ENCODE measurements at places on chromosomes 4 and X.

DNA sequence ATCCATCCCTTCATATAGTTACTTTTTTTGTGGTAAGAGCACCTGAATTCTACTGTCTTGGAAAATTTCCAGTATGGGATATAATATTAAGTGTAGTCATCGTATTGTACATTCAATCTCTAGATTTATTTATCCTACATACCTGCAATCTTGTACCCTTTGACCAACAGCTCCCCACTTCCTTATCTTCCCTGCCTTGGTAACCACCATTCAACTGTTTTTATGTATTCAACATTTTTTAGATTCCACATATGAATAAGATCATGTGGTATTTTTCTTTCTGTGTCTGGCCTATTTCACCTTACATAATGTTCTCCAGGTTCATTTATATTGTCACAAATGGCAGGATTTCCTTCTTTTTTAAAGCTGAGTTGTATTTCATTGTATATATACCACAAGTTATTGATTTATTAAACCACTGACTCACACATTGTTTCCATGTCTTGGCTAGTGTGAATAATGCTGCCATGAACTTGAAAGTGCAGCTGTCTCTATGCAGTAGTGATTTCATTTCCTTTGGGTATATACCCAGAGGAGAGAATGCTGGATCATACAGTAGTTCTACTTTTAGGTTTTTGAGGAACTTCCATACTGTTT, 572.5 kb downstream of the MAGEB5 start:
- DNase-seq: no peak

DNA sequence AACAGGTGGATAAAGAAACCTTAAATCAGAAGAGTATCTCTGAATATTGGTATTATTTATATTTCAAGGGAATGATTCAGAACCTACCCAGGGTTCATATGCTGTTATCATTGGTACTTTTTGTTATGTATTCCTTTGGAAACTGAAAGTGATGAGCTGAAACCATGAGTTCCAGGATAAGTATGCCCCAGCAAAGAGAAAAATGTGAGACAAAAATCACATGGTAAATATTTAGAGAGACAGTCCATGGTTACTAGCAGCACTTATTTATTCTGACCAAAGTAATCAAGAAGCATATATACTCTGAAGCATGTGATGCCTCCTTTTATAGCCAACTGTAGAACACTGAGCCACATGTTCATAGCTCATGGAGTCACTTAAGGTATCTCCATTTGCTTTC, 277.7 kb downstream of the ARAP2 start:
- no peak for DNase-seq

- DNase-seq: no peak
These were observed 306.4 kb downstream of the PTTG2 start for GRCh38 chr4:38266616-38267015.

DNA sequence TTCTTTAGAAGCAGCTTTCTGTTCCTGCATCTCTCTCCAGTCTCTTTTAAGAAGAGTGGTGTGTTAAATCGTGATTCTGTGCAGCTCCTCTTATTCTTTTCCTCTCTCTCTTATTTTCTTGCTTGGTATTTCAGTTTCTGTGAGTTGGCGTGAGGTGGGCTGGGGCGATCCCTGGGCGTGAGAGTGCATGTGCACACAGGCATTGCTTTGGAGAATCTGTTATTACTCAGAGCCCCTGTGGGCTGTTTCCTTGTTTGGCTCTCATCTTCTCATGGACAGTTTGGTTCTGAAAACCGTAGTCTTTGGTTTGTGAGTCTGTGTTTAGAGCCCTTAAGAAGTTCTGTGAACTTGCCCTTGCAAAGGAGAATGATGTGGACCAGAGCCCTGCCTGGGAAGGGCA, 97.2 kb upstream of the CLNK start:
- DNase-seq: no peak

DNA sequence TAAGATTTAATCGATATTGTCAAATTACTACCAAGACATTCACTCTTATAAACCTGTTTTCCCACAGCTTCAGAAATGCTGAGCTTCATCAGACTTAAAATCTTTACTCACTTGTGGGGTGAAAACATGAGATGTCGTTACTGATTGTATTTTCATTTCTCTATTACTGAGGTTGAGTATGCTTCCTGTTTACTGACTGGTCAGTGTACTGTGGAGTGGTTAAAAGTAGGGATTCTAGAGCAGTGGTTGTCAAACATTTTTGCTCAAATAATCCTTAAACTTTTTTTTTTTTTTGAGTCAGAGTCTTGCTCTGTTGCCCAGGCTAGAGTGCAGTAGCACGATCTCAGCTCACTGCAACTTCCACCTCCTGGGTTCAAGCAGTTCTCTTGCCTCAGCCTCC, 50.3 kb downstream of the NSUN7 start:
- DNase-seq: no peak

- DNase-seq: no peak
These were observed 7.7 kb downstream of the TLR7 start for GRCh38 chrX:12874581-12874980.

- DNase-seq: no peak
These were observed 217.5 kb upstream of the GYPA start for GRCh38 chr4:144357975-144358374.
